ENCODE measurements at places on chromosomes 4 and X.

- no peak for DNase-seq
These were observed 4.8 kb downstream of the AREG start for GRCh38 chr4:74449571-74450297.

DNA sequence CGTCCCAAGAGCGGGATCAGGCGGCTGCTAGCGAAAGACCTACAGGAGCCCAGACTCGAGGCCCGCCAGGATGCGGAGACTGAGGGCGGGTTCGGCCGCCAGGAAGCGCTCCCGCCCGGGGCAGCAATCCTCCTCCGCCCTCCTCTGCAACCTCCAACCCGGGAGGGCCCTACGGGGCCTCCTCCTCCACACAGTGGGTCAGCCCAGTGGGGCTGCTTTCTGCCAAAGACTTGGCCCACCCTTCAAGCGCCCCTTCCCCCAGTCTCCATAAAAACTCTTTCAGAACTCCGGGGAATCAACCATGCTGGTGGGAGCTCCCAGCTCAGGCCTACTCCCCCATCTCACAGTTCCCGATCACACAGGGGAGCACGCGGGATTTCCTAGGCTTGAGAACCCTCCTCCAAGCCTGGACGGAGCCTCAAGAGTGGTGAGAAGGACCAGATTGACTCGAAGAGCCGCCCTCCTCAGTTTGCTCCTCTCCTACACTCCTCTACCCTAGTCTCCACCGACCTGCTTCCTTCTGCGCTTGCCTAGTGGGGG is 77.5 kb downstream of the RLIM start:
- no peak for DNase-seq

DNA sequence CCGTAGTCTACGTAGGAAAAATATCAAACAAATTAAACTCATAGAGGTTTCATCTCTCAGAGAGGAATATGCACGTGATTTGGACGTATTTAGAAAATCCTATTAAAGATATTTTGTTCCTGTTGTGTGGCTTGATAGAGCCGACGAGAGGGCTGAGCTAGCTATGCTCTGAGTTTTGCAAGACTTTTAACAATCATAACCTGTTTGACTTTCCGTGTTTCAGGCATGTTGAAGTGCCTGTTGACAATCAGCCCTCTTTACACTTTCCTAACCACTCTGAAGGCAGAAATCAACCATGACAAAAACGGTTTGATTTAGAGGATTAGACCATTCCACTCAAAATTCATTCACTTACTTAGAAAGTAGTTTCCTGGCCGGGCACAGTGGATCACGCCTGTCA is 297.3 kb downstream of the ASMT start:
- DNase-seq: no peak

- DNase-seq: no peak
These were observed 7.0 kb upstream of the TRPC5OS start for GRCh38 chrX:111868726-111869638.

- no peak for DNase-seq
These were observed 34.7 kb downstream of the LUZP4 start for GRCh38 chrX:115324194-115324593.

- DNase-seq: no peak
These were observed 142.2 kb downstream of the SH2D1A start for GRCh38 chrX:124488412-124489161.

GRCh38 chr4:93908778-93909177 is 80.2 kb downstream of the ATOH1 start:
- DNase-seq: no peak

DNA sequence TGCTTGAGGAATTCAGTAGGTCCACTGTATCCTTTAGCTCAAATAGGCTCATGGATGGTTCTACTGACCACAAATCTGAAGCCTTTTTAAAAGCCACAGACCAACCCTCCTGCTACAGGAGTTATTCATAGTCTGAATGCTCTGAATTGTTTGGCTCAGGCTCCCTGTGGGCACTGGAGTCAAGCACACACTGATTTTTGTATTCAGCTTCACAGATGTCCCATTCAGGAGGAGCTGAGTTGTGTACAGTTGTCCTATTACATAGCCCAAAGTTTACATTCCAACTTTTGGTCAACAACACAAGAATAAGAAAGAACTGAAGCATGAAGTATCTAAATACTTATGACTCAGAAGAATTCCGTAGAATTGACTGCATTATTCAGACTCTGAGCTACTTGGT is 243.9 kb downstream of the UNC5C start:
- DNase-seq: no peak

GRCh38 chr4:4740071-4740470 is 119.4 kb upstream of the MSX1 start:
- no peak for DNase-seq

DNA sequence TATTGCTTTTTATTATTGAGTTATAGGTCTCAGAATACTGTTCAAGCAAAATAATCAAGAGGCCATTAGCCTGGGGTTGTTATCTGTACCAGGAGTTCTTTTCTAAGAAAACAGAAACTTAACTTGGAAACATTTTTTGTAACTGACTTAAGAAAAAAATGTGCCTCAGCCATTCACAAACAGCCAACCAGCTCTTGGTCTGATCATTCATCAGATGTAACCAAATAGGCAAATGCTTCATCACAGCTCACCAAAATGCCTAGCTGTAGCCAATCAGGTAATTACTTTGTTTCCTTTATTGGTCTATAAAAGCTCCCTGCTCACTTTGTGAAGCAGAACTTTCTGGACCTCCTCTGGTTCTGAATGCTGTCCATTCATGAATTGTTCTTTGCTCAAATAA is 387.7 kb downstream of the FAT4 start:
- DNase-seq: no peak

GRCh38 chr4:145043306-145043705 is 54.7 kb downstream of the ANAPC10 start:
- no peak for DNase-seq

DNA sequence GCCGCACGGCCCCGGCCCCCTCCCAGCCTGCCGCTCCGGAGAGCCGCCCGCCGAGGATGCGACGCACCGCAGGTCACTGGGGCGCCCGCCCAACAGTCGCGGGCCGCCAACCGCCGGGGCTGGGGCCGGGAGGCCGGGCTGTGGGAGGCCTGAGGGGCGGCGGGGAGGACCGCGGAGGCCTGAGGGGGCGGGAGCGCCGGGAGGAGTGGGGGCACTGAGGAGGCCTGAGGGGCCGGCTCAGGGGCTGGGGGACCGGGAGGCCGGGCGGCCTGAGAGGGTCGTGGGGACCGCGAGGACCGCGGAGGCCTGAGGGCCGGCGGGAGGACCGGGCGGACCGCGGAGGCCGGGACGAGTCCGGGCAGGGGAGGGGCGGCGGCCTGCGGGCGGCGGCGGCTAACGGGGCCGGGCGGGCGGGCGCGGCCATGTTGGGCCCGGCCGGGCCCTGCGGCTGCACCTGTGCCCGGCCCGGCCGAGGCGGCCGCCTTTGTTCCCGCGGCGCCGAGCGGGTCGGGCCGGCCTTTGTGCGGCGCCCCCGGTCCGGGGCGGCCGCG is 353 bp downstream of the NSD2 start:
- DNase-seq: no peak

DNA sequence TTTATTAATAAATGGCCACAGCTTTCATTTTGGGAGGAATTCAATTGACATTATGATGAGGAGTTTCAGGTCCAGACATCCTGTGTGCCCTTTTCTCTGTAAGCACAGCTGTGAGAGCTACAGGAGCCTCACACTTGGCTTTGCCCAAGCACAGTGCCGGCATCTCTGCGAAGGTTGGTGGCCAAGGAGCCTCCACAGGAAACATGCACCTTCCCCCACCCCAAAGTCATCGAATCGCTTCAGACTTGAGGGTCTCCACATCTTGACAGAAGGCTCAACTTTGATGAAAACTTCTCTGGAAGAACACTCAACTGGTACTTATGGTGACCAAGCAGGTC is 100.0 kb downstream of the SYNPO2 start:
- no peak for DNase-seq

- no peak for DNase-seq
These were observed 76.4 kb downstream of the EGF start for GRCh38 chr4:109989044-109989443.

GRCh38 chrX:12304261-12304660 is 166.0 kb downstream of the FRMPD4 start:
- no peak for DNase-seq

GRCh38 chrX:149831473-149831872 is 49.5 kb upstream of the MAGEA8 start:
- no peak for DNase-seq

GRCh38 chr4:21801661-21802385 is 146.7 kb downstream of the KCNIP4 start:
- DNase-seq: no peak

GRCh38 chr4:44725726-44726037 is 674 bp downstream of the GNPDA2 start:
- no peak for DNase-seq

DNA sequence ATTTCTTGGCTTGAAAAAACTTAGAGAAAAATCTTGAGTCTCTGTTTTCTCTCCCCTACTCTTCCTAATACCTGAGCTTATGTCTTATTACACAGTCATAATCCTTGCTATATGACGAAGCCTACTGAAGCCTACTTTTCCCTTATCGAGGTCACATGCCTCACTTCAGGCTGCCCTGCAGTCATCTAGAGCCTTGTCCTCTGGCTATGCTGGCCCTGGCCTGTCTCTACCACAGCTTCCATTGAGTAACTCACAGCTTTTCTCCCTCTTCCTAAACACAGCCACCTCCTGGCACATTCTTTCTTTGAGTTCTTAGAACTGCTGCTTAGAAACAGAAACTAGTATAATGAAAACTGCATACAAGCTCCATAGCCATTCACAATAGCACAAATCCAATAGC is 1698.3 kb downstream of the STIM2 start:
- DNase-seq: no peak

GRCh38 chrX:103153661-103154060 is 60.7 kb upstream of the NXF3 start:
- no peak for DNase-seq

- no peak for DNase-seq
These were observed 73.4 kb upstream of the STOX2 start for GRCh38 chr4:183831683-183832082.

GRCh38 chrX:134679644-134680043 is 21.4 kb upstream of the PLAC1 start:
- DNase-seq: no peak

- DNase-seq: no peak
These were observed 112.1 kb downstream of the MGST2 start for GRCh38 chr4:139777757-139778156.

GRCh38 chrX:119375561-119375960 is 23.6 kb upstream of the SLC25A43 start:
- no peak for DNase-seq

- peak; percentile 36 for DNase-seq
These were observed 105.3 kb upstream of the NKX1-1 start for GRCh38 chr4:1511441-1512041.

GRCh38 chr4:158609116-158609515 is 62.6 kb downstream of the C4orf46 start:
- DNase-seq: no peak

GRCh38 chrX:48920718-48921104 is 1.9 kb upstream of the PIM2 start:
- no peak for DNase-seq

All from stimulated activated CD4-positive, alpha-beta T cell treated with anti-CD3 and anti-CD28 coated beads, Interleukin-15, amount 100 ng/mL, for 24 hours (primary cell).